ENCODE measurements at places on chromosomes 4 and X.
A peak's percentile ranks its signal among the peaks of the same experiment; 100 is the strongest.

- no peak for DNase-seq
Measured at GRCh38 chr4:133068083-133068482, 81.0 kb upstream of the PCDH10 start.

- no peak for DNase-seq
Measured at GRCh38 chr4:183576701-183577404, 72.0 kb downstream of the ING2 start.

- no peak for DNase-seq
Measured at GRCh38 chr4:151324124-151324751, 1.2 kb downstream of the SH3D19 start.

DNA sequence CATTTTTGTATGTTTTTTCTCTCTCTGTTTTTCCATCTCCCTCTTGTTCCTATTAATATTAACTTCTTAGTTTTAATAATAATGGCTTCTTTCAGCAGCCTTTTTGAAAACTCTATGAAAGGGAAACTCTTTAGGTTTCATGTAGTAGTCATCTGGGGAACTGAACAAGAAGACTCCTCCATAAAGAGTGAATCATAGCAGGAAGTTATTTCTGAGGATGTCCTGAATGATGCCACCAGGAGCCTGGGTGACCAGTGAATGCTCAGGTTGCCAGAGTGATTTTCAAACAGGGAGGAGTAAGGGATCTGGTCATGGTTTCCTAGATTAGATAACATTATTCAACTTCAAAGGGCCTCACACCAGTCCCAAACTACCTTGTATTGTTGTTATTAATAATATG is 212.8 kb upstream of the PDE5A start:
- no peak for DNase-seq

DNA sequence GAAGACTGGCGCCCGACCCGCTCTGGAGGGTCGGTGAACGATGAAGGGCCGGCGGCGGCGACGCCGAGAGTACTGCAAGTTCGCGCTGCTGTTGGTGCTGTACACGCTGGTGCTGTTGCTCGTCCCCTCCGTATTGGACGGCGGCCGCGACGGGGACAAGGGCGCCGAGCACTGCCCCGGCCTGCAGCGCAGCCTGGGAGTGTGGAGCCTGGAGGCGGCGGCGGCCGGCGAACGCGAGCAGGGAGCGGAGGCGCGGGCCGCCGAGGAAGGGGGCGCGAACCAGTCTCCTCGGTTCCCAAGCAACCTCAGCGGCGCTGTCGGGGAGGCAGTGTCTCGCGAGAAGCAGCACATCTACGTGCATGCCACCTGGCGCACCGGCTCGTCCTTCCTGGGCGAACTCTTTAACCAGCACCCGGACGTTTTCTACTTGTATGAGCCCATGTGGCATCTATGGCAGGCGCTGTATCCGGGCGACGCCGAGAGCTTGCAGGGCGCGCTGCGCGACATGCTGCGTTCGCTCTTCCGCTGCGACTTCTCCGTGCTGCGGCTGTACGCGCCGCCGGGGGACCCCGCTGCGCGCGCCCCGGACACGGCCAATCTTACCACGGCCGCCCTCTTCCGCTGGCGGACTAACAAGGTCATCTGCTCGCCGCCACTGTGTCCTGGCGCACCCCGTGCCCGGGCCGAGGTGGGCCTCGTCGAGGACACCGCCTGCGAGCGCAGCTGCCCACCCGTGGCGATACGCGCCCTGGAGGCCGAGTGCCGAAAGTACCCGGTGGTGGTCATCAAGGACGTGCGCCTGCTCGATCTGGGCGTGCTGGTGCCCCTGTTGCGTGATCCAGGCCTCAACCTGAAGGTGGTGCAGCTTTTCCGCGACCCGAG is 568 bp downstream of the CHST7 start:
- DNase-seq: no peak

- peak; percentile 29 for DNase-seq
Measured at GRCh38 chr4:139453041-139453370, 915 bp upstream of the RAB33B start.

GRCh38 chr4:144174401-144175067 is 34.0 kb upstream of the GYPA start:
- no peak for DNase-seq

DNA sequence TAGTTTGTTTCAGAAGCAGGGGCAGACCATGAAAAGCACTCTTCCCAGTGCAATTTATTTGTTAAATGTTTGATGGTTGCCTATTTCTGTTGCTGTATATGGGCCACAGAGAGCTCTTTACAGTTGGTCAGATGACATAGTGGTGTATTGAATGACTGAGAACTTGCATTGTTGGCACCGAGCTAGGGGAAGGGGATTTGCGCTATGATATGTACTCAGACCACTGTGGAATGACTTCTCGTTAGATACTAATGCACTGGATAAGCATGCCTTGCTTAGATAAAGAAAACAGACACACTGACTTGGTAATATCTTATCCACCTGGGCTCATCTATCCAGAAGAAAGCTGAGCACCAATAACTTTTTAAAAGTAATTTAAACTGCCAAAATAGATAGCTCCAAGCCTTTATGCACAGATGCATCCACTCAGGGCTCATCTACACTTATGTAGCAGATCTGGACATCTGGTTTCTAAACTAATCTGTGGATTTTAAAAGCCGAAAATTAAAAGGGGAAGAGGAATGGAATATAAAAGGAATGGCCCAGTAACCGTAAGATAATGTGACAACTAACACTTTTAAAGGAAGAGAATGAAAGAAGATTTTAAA is 132.7 kb downstream of the GATB start:
- no peak for DNase-seq

DNA sequence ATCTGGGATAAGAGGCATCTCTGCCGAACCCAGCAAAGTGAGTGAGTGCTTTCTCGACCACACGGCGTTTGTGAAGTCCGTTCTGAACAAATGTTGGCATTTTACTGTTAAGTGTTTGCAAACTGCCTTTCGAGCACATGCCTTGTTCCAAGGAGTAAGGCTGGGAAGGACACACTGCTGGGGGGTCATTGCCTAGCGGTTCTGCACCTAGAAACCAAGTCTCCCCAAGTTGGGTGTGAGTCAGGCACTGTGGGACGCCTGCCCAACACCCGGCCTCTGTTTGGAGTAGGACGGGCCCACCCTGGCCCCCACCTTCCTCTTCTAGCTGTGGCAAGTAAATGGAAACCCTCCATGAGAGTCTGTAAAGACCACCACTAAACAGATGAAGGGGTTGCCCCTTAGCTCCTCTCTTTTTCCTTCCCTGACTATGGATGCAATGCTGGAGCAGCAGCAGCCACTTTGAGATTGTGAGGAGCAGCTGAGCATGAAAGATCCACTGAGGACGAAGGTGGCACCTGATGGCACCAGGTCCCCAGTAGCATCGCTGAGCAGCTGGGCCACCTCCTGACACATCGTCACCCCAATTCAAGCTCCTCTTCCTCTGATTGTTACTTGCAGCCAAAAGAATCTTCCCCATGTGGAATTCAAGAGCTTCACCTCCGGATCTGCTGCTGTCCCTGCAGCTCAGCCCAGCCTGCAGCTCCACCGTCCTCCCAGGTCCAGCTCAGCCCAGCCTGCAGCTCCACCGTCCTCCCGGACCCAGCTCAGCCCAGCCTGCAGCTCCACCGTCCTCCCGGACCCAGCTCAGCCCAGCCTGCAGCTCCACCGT is 6.3 kb downstream of the CPLX1 start:
- no peak for DNase-seq

- no peak for DNase-seq
Measured at GRCh38 chr4:6470502-6471306, 1.7 kb downstream of the PPP2R2C start.

GRCh38 chrX:40853816-40854123 is 118.4 kb upstream of the MED14 start:
- no peak for DNase-seq

GRCh38 chr4:80069108-80069836 is 3.8 kb downstream of the ANTXR2 start:
- no peak for DNase-seq

GRCh38 chrX:38891641-38892413 is 90.6 kb downstream of the MID1IP1 start:
- DNase-seq: peak; percentile 12

DNA sequence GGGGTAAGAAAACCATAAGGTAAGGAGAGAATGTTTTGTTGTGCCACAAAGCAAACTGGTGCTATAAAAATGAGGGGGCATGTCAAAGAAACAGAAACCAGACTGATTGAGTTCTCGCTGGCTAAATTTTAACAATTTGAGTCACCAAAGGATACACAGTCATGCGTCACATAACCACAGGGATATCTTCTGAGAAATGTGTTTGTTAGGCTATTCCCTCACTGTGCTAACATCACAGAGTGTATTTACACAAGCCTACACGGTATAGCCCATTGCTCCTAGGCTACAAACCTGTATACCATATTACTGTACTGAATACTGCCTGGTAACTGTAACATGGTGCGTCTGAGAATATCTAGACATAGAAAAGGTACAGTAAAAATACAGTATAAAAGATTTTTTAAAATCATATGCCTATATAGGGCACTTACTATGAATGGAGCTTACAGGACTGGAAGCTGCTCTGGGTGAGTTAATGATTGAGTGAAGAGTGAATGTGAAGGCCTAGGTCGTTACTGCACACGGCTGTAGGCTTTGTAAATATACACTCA is 50.1 kb downstream of the FBXW7 start:
- no peak for DNase-seq

GRCh38 chr4:125772680-125773079 is 457.9 kb downstream of the FAT4 start:
- DNase-seq: no peak

- DNase-seq: no peak
Measured at GRCh38 chrX:133980832-133981588, 4.4 kb downstream of the GPC3 start.

DNA sequence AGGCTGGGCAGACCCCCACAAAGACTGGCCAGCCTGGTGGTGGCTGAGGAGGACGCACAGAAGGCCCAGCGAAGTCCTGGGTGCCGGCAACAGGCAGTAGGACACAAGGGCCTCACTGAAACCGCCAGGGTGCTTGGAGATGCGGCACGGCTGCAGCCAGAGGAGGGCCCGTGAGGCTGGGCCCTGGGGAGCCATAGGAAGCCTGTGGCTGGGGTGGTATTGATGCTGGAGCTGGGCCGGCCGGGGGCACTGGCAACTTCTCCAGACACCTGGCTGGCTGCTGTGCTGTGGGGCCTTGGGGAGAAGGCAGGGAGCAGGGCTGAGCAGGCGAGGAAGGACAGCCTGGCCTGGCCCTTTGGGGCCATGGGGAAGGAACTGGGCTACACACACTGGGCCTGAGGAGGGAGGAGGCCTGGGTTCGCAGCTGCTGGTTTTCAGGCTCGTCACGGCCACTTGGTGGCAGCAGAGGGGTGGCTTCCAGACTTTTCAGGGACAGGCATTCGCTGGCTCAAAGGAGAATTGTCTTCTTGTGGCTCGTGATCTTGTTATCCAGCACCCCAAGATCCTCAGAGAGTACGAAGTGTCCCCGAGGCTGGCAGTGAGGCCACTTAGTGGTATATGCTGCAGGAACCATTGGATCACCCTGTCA is 37.2 kb downstream of the ATP2B3 start:
- DNase-seq: peak; percentile 82

- DNase-seq: no peak
Measured at GRCh38 chr4:184351560-184352451, 122.5 kb downstream of the IRF2 start.

GRCh38 chrX:46961574-46962283 is 49.5 kb downstream of the JADE3 start:
- no peak for DNase-seq

- no peak for DNase-seq
Measured at GRCh38 chrX:129779747-129780146, at the start of gene SASH3. Gene SASH3 (plus strand): TSS chrX:129779949. CDS start chrX:129780098, 149 bp downstream.

DNA sequence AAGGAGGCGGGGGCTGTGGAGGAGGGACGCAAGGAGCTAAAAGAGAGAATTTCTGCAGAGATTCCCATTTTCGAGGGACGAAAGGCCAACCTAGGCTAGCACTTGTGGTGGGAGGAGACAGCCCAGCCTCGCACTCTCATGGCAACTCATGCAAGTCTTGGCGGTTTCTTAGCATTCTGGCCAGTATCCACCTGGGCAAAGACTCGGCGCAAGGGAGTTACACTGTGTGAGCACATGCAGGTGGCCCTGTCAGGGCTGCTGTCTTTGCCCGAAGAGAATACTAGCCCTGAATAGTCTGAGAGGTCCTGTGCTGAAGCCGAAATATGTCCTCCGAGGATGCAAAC is 15.5 kb downstream of the MCF2 start:
- no peak for DNase-seq

GRCh38 chr4:161936625-161937550 is 226.9 kb downstream of the FSTL5 start:
- no peak for DNase-seq

DNA sequence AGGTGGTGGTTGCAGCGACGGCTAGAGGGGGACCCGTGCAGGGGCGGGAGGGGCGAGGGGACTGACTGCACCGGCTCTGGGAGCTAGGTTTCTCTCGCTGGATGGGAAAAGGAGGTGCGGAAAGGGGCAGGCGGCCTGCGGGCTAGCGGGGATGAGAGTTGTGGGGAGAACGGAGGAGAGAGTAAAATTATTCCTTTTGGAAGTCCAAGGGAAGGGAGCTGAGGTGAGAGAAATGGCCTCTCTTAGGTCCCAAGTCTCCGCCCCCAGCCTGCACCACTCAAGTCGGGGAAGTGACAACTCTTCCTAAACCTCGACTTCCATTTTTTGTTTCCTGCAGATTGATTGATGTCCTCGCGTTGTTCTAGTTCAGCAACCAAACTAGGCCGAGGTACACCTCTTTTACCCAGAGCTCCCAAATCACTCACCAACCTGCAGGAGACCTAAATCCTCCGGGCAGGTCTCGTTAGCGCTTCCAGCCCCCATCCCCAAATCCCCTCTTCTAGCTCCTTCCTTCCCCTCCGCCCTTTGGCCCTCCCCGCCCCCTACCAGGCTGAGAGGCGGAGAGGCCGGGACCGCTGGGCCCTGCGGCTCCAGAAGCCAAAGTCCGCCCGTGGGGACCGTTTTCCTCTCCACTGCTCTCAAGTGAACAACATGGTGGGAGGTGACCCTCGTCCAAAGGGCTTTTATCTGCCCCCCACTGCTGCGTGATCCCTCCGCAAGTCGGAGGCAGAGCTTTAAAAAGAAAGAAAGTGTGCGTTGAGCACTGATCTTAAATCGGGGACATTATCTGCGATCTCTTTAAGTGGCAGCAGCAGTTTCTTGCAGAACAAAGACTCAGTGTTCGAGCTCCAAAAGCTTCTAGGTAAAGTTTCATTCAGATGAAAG is 7.3 kb downstream of the PITX2 start:
- DNase-seq: no peak

GRCh38 chr4:139988863-139989765 is 164.9 kb downstream of the MAML3 start:
- DNase-seq: no peak

DNA sequence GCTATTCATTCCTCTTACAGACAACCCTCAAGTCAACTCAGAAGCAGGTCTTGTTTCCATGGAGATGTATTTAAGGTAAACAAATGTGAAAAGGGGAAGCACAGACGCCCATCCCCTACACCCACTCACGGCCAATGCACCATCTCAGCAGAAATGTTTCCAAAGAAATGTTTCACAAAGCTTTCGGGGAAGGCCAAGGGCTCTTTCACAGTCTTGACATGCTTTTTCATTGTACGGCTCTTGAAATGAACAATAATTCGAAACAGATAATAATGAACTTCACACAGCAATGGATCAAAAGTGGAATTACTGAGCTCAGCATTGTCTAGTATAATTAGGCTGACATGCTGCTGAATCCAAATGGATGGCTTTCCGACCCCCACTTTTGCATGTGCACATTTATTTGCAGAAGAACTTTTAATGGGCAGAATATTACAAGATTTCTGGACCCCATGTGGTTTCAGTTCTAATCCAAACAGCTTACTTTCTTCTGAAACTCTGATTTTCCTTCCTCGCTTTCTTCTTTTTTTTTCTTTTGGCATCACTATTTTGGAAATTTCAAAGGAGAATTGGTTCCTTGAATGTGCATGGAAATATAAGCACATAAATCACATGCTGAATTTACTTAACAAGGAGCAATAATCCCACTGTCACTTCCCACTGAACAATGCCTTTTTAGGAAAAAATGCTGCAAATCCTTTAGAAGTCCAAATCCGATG is 160.9 kb downstream of the SMIM20 start:
- DNase-seq: peak; percentile 31

All from GM12892 (cell line).